ENCODE measurements at places on chromosomes 1 and 21.

GRCh38 chr21:45802425-45802824, 158.9 kb downstream of the PCBP3 start:
- DNase-seq, result no peak

- DNase-seq, result no peak
Measured at GRCh38 chr21:26933448-26933847, 33.4 kb downstream of the ADAMTS5 start.

DNA sequence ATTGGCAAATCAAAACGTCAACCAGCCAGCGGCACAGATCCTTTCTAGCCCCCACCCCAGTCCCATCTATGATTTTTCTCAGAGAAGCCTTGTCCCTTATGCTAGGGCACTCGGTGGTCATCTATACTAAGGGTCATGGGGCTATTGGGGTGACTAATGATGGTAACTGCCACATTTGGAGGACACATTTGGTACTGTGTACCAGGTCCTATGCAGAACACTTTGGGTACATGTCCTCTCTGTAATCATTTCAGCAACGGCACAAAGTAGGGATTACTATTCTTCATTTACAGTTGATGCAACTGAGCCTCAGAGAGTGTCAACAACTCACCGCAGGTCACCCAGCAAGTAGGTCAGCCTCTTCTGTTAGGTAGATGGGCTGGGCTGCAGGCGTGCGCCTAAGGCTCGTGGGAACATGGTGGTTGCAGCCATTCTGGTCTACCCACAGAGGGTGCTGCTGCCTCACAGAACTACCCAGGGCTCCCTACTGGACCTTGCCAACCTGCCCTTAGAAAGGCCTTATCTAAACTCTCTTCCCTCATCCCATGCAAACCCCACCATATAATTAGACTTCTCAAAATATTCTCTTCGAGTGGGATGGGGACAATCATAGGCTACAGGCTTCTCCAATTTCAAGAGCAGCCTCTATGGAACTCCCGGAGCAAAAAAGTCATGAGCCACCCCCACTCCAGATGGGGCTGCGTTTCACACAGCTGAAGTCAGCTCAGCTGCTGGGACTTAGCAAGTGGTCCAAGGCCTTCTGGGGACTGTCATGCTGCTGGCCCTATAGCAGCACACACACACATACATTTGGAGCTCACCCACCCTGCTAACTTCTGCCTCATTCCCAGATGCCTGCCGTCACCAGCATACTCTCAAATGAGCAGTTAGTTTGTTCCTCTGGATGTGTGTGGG, 5.8 kb upstream of the SDHB start:
- DNase-seq, result no peak

GRCh38 chr1:228017356-228018124, 10.7 kb downstream of the WNT3A start:
- DNase-seq, result no peak

DNA sequence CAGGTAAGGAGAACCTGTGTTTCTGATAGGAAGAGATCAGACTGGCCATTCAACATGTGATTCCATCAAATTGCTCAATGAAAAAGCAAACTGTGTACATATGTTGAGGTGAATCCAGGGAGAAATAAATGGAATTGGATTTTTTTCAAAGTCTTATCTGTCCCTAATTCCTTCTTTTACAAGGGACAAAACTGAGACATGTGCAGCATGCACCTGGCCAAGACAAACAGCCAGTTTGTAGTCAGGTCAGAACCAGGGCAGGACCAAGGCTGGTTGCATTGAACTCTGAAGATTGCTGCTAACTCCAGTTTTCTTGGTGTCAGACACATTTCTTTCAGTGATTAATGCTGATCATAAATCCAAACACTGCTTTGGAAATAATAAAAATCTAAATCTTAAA, 69.6 kb upstream of the CCDC190 start:
- no peak for DNase-seq

All from stimulated activated CD8-positive, alpha-beta memory T cell treated with anti-CD3 and anti-CD28 coated beads, Interleukin-4, amount 100 ng/mL, for 1 hour (primary cell).